ENCODE measurements at places on chromosomes 2 and 18.

DNA sequence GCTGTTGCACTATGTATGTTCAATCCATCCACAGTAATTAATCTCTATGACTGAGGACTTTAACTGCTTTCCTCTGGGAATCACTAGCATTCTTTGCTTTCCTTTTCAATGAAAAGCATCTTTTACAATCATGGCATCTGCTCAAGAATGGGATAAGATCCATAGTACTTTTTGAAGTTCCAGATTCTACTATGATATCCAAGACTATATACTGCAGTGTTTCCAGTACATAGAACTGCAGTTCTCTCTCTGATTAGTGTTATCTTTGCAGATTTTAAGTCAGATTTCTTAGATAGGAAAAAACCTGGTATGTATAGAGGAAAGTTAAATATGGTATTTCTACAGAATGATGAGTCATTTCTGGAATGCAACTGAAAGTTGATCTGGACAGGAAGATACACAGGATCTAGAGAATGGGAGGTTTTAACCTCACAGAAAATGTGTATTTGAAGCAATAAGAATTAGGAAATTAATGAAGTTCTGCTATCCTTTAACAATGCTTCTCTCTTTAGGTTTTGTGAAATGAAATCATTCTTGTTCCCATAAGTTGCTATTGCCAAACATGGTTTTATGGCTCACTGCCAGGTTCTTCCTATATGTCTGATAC, 670.7 kb downstream of the ERBB4 start:
- no peak for DNase-seq

DNA sequence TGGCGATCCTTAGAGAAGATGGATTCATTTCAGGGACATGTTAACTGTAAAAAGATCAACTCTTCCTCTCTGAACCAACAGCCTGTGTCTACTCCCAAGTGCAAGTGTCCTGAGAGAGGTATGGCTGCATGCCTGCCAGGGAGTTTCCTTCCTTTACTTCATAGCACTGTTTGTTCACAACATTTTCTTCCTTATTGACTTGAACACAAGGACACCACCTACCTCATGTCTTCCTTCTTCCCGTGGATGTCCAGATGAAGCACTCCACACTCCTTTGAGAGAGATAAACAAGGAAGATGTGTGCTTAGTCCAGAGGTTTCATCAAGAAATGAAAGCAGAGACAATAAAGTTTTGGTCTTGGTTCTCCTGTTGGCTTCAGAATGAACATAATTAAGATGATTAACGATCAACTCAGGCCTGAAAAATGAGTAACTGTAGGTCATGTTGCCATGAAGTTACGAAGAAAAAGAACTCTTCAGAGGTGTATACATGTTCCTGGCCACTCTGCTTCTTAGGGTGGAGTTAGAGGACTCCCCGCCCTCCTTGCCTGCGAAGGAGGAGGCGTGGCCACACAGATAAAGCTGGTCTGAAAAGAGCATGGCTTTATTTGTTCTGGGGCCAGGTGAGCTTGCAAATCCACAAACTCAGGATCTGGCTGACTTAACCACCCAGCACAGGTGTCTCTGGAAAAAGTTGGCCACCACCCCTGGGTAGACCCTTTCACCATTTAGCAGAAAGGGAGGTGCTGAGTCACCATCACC, 155.0 kb upstream of the KCTD1 start:
- no peak for DNase-seq

DNA sequence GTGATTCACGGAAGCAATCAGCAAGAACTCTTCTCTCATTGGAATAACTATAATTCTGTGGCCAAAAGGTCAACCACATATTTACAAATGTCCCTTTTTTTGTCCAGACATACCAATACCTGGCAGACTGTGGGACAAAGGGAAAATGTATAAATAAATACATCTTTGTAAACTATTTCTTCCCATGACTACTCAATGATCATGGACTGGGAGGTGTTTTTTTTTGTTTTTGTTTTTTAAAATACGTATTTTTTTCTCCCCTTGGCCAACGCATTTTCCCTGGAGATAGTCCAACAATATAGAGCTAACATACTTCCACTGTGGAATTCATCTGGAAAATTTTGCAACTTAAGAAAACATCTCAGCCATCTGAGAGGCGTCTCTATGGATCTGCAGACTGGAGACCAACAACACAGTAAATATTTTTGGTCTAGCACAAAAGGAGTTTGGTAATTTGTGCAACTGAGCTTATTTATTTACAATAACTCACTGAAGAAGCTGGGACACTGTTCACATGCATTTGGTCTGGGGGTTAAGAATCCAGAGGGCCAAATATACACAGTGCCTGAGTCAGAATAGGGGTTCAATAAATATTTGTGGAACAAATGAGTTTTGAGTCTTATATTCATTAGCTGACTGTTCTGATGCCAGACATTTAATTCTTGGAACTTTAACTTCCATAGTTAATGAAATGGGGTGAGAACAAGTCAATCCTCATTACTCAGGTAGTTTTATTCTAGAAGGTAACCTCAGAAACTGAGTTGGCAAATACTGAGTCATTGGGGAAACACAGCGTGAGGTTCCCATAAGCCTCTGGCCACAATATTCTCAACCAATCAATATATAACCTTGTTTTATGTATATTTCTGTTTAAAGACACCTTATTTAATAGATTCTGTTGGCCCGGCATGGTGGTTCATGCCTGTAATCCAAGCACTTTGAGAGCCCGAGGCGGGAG, 36.2 kb downstream of the CCBE1 start:
- DNase-seq, result no peak

- DNase-seq, result no peak
Measured at GRCh38 chr2:222194669-222195068, 104.1 kb downstream of the PAX3 start.

DNA sequence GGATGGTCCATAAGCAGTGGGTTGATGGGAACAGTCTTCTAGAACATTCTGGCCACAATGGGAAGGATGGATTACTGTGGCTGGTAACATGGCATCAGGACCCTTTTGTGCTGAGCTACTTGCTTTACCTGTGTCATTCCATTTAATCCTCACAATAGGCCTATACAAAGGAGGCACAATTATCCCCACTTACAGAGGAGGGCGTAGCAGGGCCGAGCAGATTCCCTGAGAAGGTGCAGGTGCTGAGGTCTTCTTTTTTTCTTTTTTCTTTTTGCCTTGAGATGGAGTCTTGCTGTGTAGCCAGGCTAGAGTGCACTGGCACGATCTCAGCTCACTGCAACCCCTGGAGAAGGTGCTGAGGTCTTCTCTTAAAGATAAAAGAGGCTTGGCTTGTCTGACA, 6.7 kb upstream of the LRRC30 start:
- no peak for DNase-seq

Data from suprapubic skin (tissue), 4 donors.